ENCODE measurements at places on chromosomes 2 and 18. TPM values are rescaled to one million over a fixed set of nuclear protein-coding genes. Genes with fewer than 3 reads are reported as not detected.

DNA sequence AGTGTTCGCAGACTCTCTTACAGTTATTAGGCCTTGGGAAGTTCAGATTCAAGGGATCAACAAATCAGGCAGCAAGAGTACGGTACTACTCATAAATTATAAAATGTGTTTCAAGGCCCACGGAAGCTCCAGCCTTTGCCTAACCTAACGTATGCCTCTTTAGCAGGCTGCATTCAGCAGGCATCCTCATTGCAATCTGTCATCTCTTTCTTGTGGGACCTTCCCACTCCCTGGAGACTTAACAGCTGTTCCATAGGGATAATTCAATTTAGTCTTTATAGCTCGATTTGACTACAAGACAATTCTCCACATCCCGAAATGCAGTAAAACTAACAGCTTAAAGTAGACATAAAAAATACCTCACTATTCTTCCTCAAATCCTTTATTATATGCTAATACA is 453.7 kb downstream of the CNTNAP5 start:
- DNase-seq: no peak

- DNase-seq: no peak
Observed at GRCh38 chr2:117351396-117351795, 463.1 kb upstream of the DDX18 start.

DNA sequence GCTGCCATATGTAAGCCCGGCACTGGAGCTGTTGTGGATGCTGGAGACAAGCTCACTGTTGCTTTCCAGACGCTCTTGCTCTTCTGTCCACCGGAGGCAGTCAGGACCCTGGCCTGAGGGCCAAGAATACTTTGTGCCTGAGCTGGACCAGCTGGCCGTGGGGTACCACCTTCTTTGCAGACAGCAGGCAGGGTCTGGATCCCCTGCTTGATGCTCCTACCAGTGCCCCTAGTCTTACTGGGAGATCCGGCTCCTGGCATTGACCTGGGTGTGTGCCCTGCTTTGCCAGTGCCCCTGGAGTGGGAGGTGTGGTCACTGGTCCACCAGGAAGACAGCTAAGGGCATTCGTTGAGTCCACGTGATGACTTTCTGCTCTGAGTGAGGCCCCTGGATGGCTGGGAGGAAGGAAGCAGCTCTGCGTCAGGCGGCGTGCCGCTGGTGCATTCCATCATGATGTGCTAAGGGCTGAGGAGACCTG is 59.3 kb downstream of the LRRFIP1 start:
- no peak for DNase-seq

- no peak for DNase-seq
Observed at GRCh38 chr2:138121666-138122661, 157.7 kb downstream of the HNMT start.

DNA sequence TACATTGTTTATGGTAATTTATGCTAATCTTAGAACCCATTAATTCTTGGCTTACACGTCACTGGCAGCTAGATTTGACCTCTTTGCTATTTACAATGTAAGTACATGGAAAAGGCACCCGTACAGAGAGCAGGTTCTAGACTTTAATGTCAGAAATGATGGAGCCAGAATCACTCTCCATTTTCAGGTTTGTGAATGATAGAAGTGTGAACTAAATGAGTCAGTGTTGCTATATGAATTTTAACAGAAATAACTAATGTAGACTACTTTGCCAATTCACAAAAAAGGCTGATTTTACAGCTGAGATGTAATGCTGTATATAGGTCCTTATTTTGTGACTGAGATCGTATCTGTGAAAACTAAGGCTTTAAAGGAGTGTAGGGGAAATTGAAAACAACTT is 214.6 kb downstream of the LDLRAD4 start:
- DNase-seq: no peak

DNA sequence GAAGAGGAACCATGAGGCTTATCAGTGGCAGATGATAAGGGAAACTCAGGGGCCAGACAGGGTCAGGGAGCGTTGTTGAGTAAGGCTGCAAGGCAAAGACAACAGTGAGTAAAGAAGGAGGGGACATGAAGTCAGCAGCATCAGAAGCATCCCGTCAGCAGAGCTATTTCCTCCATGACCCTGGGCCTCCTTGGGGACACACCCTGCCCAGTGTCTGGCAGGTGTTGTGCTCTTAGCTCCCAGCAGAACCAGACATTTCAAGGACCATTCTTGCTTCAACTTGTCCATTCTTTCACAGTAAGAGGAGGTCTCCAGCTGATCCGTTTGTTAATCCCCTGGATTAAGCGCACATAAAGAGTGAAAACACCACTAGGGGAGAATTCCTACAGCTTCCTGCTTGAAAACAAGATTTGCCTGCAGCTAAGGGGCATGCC is 88.7 kb upstream of the MEIS1 start:
- DNase-seq: no peak

DNA sequence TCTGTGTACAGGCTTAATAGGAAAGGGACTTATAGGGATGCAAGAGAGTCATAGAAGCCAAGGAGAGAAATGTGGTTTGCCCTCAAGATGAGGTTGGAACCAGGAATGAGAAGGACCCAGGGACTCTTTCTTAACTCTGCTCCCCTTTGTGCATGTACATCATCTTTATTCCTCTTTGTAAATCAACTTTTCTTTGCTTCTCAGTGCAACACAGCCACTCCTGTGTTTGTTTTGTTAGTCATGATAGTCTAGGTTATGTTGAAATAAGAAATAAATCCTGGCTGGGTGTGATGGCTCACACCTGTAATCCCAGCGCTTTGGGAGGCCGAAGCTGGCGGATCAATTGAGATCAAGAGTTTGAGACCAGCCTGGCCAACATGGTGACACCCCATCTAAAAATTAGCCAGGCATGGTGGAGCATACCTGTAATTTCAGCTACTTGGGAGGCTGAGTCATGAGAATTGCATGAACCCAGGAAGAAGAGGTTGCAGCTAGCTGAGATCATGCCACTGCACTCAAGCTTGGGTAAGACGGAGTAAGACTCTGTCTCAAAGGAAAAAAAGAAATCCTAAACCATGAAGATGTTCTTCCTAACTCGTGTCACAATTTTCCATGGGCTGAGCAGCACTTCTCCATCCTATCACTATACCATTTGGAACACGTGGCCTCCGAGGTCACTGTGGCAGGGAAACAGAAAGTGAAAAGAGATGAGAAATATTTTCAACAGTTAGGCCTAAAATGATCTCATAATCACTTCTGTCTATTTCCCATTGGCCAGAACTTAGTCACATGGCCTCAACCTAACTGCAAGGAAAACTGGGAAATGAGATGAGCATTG is 73.0 kb upstream of the TMEM17 start:
- DNase-seq: no peak

DNA sequence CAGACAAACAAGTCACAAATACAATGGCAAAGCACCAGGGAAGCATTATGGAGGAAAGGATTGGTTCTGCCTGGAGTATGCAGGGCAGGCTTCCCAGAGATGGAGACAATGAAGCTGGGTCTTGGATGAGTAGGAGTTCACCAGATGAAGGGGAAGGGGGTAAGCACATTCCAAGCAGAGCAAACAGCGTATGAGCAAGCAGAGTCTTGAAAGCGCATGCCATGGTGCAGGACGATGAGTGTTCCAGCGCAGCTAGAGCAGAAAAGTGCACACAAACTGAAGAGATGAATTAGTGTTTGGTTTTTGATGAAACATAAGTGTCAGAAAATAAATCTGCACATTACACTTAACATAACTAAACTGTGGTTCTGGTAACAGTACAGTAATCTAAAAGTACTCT is 21.6 kb downstream of the MBD2 start:
- no peak for DNase-seq

DNA sequence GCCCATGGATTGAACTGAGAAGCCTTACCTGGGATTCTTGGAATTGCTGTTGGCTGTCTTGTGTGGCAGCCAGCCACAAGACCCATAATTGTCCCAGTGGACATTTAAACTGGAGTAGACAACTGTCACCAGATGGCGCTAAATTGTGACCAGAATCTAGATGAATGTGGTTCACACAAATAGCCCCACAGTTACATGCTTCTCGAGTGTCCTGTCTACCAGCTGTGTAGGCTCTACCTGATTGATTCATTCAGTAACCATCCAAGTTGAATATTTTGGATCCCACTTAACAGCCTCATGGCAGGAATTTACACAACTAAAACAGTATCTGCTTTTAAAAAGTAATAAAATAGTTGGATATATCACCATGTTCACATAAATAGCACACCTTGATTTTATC is 73.2 kb downstream of the MAP4K4 start:
- no peak for DNase-seq

DNA sequence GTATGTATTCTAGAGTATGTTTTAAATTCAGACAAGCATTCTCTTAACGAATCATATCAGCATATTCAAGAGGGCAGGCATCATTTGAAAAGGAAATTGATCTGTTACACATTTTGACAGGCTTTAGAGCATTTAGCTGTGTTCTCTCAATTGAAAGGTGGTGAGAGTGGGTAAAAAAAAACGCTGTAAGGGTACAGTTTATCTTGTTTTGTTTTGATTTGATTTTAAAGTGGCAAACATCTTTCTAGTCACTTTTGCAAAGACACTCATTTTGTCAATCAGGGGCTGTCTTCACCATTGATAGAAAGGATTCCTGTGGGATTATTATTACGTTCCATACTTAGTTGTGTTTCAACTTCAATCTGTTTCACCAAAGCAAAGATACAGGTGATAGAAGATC is 2.2 kb downstream of the CDH19 start:
- no peak for DNase-seq

- no peak for DNase-seq
Observed at GRCh38 chr2:111225856-111226255, 105.1 kb downstream of the BCL2L11 start.

DNA sequence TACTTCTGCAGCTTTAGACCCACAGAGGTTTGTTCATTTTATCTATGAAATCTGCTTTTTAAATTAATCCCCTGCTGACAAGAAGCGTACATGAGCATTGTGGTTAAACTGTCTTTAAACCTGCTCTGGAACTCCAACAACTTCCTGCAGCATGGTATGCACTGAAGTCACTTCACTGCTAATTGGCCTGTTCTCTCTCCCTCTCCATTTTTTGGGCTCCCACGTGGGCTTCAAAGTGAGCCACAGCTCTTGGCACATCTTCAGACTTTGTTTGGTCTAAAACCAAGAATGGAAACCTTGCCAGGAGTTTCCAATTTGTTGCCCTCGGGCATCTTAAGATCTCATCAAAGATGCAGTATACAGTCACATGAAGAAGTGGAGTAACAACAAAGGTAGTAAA is 311.4 kb downstream of the LRRTM1 start:
- DNase-seq: no peak

DNA sequence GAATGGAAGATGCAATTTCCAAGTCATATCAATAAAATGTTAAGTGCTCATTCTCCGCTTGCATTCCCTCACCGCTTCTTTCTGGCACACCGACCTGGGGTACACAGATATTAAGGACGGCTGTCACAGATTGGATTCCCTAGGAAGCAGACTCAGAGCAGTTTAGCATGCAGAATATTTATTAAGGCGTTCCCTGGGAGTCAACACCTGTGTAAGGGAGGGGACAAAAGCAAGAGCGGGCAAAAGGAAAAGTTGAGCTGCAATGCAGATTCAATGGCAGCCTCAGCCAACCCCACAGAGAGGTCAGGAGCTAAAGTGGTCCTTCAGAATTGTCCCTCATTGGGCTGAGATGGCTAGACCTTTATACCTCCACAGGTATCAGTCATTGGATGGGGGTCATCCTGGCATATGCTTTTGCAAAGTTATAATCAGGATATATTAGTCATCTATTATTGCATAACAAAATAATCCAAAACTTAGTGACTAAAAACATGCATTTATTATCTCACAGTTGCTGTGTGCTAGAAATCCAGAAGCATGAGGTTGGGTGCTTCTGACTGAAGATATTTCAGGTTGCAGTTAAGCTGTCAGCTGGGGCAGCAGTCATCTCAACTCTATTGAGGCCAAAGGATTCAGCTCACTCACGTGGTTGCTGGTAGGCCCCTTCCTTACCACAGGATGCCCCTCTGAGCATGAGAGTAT is 27.0 kb upstream of the INO80D start:
- no peak for DNase-seq

DNA sequence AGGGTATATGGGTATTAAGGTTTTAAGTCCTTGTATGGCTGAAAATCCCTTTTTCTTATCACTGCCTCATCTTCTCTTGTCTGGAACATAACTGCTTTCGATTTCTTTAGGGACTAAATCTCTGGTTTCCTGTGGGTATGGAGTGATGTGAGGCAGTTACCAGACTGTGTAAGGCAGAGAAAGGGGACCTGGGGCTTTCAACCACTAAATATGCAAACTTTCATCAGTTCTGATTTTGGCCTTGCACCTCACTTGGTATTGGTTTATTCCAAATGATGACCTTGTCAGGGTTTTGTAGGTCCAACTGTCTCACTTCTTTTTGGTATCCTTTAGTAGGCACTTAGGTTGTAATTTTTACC is 9.3 kb downstream of the MAP4K4 start:
- DNase-seq: no peak

DNA sequence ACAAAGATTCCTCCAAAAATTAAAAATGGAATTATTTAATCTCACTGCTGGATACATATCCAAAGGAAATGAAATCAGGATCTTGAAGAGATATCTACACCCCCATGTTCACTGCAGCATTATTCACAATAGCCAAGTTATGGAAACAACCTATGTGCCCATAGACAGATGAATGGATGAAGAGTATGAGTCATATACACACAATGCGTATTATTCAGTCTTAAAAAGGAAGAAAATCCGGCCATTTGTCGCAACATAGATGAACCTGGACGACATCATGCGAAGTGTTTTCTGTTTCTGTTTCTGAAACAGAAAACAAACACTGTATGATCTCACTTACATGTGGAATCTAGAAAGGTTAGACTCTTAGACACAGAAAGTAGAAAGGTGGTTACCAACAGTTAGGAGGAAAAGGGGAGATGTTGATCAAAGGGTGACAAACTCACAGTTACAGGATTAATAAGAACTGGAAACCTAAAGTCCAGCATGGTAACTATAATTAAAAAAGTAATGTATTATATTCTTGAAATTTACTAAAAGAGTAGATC is 87.8 kb upstream of the ERBB4 start:
- DNase-seq: no peak

The LYPD1 gene
- not detected for total RNA-seq

The CPSF3 gene
- total RNA-seq: 79.0 TPM

The ITPRIPL1 gene
- 55.5 TPM for total RNA-seq

The LIMS4 gene
- 0.79 TPM for total RNA-seq

The CNGA3 gene
- total RNA-seq: not detected

The INPP5D gene
- 49.3 TPM for total RNA-seq

Measured in CD8-positive, alpha-beta memory T cell (primary cell).